ENCODE measurements at places on chromosomes 1 and 21. TPM values are rescaled to one million over a fixed set of nuclear protein-coding genes. Genes with fewer than 3 reads are reported as not detected.

DNA sequence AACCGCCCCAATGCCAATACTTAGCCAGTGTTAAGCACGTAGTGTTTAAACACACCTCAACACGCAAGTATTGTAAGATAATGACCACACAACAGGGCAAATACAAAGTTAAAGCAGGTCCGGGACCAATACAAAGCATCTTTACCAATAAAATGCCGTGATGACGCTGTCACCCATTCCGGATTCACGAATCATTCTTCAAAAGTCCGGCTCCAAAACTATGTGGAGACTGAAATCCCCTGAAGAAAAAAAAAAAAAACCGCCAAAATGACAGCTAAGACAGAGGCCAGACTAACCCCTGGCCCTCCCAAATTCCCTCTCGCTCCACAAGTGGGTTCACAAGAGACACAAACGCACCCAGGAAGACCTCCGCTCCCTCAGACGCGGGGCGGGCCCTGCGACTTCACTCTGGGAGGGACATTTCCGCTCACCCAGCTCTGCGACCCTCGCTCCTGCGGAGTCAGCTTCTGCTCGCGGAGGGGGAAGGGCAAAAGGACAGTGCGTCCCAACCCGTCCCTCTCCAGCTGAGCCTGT lies 625 bp upstream of the DARS2 start:
- peak; percentile 1 for DNase-seq

- DNase-seq = no peak
These were observed 1.4 kb upstream of the MDM4 start for GRCh38 chr1:204514828-204515227.

PIGR gene
- total RNA-seq = not detected

TNFRSF18 gene
- total RNA-seq = not detected

CRNN gene
- total RNA-seq = not detected

SPRR2E gene
- not detected for total RNA-seq

GRCh38 chr1:198125995-198126735 lies 30.6 kb upstream of the NEK7 start:
- peak; percentile 61 for DNase-seq

GRCh38 chr1:205470131-205470530 lies 14.3 kb upstream of the BLACAT1 start:
- no peak for DNase-seq

ADAMTS4 gene
- total RNA-seq = 4.0 TPM

- DNase-seq = peak; percentile 69
These were observed 283.5 kb downstream of the S1PR1 start for GRCh38 chr1:101520302-101520701.

DNA sequence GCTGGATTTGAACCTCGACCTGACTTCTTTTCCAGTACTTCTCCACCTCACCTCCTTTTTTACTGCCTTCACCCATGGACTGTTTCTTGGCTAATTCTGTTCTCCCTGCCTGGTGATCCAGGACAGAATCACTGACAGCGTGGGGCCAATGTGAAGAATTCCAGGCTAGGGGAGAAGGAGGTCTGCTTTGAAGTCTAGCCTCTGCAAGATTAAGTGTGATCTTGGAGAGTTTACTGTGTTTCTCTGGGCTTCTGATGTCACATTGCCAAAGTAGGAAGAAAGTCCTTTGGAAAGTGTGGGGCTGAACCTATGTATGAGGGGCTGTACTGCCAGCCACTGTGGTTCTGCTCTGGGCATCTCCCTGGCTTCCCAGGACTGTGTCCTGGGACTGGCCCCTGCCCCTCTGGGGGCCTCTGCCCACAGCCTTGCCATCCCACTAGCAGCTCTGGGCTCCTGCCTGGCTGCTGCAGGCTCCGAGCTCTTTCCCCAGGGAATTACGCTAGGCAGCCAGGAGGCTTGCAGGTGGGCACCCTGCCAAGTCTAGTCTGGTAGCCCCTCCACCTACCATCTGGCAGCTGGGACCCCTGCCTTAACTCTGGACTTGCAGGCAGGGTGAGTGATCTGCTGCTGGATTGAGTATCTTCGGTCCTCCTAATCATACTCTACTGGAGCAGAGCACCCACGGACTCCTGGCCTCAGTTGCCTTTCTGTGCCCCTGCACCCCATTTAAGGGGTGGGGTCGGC lies 52.2 kb downstream of the YARS1 start:
- no peak for DNase-seq

DNA sequence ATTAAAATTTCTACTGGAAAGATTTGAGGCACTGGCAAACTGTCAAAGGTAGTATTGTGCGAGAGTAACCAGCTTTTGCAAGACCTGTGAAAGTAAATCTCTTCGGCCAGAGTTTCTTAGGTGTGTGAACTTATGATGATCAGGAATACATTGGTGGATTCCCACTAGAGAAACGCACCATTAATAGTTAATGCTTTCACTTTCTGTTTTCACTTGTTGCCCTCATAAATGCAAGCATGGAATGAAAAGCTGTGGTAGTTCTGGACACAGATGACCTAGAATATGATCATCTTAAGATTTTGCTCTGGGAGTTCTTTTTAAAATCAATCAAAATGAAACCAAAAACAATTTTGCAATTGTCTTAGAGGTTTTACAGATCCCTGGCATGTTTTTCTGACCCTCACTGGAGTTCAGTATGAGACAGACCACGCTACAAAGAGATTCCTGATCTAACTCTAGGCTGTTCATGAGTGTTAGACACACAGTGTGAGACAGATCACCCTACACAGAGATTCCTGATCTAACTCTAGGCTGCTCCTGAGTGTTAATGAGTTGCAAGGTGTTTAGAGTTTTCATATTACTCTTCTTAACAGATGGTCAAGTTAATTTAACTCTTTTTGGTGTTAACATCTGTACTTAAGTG lies 98.8 kb downstream of the SDCCAG8 start:
- no peak for DNase-seq

- DNase-seq = no peak
These were observed at the start of gene CBR3 for GRCh38 chr21:36134803-36135390. Gene CBR3 (plus strand): TSS chr21:36135079. CDS start chr21:36135193, 114 bp downstream.

Data from cardiac muscle cell (in vitro differentiated cells and primary cell).